ENCODE measurements at places on chromosomes 7 and 10.
A peak's percentile ranks its signal among the peaks of the same experiment; 100 is the strongest.

DNA sequence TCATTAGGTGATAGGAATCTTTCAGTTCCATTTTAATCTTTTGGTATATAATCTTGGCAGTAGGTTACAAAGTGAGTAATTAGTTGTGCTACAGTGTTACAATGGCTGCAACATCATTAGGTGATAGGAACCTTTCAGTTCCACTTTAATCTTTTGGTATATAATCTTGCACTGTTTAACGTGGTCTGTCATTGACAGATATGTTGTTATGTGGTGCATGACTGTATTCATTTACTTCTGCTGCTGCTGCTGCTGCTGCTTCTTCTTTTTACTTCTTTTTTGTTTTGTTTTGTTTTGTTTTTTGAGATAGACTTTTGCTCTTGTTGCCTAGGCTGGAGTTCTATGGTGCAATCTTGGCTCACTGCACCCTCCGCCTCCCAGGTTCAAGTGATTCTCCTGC is 28.6 kb downstream of the ST7 start:
- DNase-seq = no peak

- no peak for DNase-seq
Measured at GRCh38 chr7:80273327-80273726, 138.7 kb downstream of the GNAI1 start.

DNA sequence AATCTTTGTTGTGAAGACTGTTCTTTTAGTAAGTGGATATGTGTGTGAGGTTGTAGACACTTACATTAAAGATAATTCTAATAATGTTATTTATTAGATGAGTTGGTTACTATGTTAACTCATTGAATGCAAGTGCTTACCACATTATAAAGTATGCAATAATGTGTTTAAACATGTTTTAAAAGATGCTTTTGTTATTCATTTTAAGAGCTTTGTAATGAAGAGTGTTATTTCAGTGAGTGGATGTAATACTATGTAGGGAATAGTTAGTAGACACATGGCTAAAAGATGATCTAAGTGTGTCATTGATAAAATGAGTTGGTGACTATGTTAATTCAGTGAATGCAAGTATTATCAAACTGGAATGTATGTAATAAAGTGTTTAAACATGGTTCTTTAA is 70.0 kb upstream of the VOPP1 start:
- DNase-seq = no peak

DNA sequence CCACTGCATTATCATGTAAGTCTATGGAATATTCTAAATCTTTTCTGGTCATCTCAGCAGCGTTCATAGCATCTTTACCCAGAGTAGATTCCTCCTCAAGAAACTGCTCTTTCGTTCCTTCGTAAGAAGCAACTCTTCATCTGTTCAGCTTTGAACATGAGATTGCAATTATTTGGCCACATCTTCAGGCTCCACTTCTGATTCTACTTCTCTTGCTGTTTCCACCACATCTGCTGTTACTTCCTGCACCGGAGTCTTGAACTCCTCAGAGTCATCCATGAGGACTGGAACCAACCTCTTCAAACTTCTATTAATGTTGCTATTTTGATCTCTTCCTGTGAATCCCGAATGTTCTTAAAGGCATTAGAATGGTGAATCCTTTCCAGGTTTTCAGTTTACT is 12.7 kb downstream of the CHST12 start:
- DNase-seq = no peak

DNA sequence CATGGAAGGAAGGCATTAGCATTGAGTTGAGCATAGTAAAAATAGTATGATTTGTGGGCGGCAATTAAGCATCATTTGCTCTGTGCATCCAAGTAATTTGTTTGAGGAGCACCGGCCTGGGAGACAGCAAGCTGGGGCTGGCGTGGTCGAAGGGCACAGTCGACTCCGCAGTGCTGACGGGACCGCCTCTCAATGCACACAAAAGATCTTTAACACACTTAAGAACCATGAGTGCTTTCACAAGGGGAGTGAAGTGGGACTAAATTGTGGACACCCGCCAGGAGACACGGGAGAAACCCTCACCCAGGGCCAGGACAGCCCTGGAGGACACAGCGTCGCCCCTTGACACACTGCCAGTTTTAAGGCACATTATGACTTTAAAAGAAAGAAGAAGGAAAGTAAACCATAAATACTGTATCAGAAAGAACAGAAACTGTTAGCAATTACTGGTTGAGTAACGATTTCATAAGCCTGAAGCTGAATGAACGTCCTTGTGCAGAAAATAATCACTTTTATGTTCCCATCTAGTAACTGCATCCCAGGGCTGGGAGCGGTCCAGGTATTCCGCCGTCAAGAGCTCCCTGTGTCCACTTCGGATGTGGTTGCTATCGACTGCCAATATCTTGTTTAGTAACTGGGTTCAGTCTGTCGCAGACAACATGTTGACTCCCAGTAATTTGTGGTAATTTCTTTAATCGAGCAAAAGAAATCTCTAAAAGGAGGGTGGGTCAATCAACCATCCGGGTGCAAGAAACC is 102.1 kb downstream of the EBF3 start:
- no peak for DNase-seq

- no peak for DNase-seq
Measured at GRCh38 chr10:4395731-4396130, 430.3 kb upstream of the AKR1E2 start.

GRCh38 chr10:25666276-25666675 is 267.8 kb upstream of the MYO3A start:
- no peak for DNase-seq

GRCh38 chr7:142303650-142304049 is 45.8 kb upstream of the PRSS58 start:
- no peak for DNase-seq

GRCh38 chr10:15420858-15421257 is 49.8 kb upstream of the FAM171A1 start:
- DNase-seq = no peak

DNA sequence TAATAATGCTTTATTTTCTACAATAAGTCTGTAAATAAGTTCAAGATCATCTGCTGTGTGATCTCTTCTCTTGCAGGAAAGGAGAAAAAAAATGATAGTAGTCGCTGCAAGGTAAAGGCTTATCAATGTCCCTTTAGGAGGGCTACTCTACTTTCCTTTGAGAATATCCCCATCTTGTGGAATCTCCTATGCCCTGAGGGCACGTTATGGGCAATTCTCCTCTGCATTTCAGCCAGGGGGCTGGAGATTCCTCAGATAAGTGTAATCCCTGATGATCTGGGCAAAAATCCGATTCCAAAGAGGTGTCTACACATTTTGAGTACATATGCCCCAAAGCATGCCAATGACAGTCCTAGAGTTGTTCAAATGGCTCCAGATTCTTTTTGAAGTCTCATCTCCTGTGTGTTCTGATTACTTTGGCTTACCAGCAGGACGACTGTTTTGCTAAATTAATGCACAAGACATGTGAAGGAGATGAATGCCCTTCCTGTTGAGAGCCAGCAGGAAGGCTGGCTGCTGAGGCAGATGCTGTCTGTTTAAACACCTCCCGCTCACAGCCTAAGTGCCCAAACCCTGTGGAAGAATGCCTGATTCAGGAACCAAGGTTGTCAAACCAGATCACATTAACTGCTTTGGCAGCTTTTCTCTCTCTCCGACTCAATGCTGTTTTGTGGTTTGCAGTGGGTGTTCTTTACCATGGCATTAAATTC is 171.2 kb upstream of the COL1A2 start:
- peak; percentile 69 for DNase-seq

- no peak for DNase-seq
Measured at GRCh38 chr7:158820656-158821055, 8.7 kb downstream of the ESYT2 start.

GRCh38 chr7:36777062-36777461 is 52.8 kb upstream of the AOAH start:
- DNase-seq = no peak

GRCh38 chr7:41912851-41913567 is 210.1 kb upstream of the INHBA start:
- DNase-seq = no peak

DNA sequence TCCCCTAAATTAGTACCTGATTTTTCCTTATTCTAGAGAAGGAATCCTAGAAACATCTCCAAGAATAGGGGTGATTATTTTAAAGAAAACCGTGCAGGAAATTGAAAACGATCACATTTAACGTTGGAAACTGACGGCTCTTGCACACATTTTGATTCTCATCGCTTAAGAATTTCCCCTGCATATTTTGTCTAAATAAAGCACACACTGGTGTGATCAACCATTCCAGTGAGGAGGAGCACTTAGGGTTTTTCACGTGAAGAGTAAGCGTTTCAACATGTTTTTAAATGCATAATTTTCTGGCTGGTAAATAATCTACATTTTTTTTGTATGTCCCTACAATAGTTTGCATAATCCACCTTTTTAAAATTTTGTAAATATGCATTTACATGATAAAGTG is 229.7 kb upstream of the PFKP start:
- no peak for DNase-seq

GRCh38 chr10:79316671-79317431 is 30.4 kb upstream of the PPIF start:
- no peak for DNase-seq

DNA sequence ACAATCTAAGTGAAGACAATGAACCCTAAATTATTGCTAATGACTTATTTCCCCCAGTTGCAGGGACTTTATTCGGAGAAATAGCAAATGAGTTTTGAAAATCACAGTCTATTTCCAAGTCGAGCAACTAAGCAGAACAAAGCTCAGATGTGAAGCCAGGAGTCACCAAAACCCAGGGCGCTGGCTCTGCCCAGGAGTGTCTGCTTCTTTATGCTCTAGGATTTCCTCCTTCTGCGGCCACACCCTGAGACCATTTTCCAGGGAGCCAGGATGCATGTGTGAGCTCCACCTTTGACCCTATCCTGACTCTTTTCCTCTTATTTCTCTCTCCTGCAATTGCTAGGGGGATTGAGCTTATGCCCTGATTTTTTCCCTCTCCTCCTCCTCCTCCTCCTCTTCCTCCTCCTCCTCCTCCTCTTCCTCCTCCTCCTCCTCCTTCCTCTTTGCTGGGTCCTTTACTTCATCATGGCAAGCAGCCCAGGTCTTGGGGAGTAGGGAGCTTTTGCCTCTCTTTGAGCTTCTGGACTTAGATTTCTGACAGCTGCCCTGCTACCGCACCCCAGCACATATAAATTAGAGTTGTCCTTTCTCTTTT is 234.4 kb downstream of the ARL4A start:
- DNase-seq = no peak

DNA sequence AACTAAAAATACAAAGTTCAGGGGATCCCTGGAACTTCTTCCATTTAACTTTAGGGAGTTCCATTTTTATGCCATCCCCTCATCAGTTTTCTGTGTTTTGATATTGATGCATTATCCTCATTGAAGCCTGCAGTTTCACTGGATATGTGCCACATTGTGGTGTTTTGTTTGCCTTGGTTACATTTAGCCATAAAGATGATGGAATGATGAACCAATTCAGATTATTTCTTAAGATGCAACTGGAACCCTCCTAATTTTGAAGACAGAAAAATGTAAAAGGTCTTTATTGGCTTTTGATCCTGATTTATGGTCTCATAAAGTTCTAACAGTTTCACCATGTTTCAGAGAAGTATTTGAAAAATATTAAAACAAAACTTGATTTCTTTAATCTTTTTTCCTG is 314.2 kb upstream of the KLF6 start:
- DNase-seq = no peak

DNA sequence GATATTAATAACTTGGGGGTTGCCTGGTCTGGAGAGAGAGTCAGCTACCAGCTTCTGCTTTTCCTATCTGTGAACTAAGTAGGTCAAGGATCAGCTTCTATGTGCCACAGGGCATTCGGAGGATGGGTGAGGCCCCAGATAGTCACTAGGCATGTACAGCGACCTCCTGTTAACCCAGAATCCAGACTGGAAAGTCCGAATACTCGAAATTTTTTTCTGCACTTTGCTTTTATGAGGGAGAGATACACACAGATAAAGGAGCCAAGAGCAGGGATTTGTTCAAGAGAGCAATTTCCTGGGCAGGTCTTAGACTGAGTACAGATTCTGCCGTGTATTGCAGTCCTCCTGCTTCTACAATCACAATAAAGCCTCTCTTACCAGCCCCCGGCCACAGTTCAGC is 54.2 kb downstream of the EMX2 start:
- no peak for DNase-seq

- no peak for DNase-seq
Measured at GRCh38 chr10:103911021-103911459, 6.9 kb downstream of the STN1 start.

- no peak for DNase-seq
Measured at GRCh38 chr7:120961638-120962173, 11.1 kb downstream of the ING3 start.

- no peak for DNase-seq
Measured at GRCh38 chr10:127398971-127399365, 150.1 kb upstream of the NPS start.

- DNase-seq = no peak
Measured at GRCh38 chr7:70006261-70006920, 408.1 kb downstream of the AUTS2 start.

- DNase-seq = no peak
Measured at GRCh38 chr7:138746073-138746472, 44.9 kb upstream of the SVOPL start.

- DNase-seq = no peak
Measured at GRCh38 chr10:117350909-117351308, 24.3 kb downstream of the PDZD8 start.

DNA sequence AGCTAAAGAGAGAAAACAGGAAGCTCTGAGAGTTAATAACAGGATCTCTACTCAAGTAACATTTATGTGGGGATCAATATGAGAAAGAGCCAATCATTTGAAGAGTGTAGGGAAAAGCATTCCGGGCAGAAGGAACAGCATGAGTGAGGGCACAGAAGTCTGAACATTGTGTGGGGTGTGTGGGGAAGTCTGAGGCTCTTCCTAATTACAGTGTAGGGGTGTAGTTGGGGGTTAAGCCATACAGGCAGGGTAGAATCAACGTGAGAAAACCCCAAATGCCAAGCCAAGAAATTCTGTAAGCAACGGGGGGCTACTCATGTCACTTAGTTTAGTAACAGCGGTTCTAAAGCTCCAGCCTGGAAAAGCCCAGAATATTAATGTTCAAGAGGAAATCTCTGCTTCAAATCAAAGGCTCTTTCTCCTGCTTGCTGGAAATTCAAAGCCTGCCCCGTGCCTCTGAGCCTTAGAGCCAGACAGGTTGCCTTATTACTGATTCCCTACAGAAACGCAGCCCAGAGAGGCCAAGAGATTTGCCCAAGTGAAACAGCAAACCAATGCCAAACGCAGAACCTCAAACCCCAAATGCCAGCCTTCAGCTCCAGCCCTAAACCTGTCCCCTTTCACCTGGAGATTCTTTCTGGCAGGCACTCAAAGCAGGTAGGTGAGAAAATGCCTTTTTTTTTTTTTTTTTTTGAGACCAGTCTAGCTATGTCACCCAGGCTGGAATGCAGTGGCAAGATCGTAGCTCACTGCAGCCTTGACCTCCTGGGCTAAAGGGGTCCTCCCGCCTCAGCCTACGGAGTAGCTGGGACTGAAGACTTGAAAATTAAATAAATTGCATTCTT is 36.1 kb downstream of the DNAJB12 start:
- no peak for DNase-seq

GRCh38 chr10:74282848-74283210 is 131.8 kb downstream of the ADK start:
- no peak for DNase-seq
